ENCODE measurements at places on chromosomes 6 and 20.

- DNase-seq: no peak
These were observed 13.7 kb downstream of the TRAF3IP2 start for GRCh38 chr6:111591901-111592461.

DNA sequence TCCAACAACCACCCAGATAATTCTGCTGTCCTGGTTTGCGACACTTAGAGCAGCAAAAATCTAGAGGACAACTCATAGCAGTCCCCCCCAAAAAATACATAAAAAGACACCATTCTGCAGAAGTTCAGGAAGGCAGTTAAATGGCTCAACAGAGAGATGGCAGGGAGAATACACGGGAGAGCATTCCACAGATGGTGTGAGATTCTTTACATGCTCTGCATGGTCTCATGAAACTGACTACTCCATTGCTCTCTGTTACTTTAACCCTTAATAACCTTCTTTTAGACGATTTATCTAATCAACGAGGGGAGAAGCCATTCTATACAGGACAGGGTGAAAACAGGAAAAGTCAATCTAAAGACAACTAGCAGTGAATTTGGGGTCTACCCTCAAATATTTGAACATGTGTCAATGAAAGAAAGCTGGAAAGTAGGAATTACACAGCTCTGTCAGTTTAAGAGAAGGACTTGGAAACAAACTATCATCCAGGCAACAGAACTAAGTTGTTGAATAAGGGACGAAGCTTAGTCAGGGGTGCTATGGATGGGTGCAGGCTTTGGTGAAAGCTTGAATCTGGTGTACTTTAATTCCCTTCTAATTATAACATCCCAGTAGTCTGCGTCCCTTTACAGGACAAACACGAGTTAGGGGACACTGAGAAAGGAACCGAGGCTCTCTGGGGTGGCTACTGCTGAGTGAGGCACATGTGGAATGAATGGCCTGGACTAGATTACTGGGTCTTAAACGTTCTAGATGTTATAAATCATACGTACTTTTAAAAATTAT is 5.1 kb downstream of the PERP start:
- DNase-seq: no peak

DNA sequence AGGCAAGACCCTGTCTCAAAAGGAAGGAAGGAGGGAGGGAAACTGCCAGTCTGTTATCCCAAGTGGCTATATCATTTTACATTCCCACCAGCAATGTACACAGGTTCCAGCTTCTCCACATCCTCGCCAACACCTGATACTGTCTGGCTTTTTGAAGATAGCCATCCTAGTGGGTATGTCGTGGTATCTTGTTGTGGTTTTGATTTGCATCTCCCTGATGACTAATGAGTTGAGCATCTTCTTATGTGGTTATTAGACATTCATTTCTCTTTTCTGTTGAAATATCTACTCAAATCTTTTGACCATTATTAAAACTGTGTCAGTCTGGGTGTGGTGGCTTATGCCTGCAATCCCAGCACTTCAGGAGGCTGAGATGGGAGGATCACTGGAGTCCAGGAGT is 47.9 kb upstream of the ARID1B start:
- no peak for DNase-seq

DNA sequence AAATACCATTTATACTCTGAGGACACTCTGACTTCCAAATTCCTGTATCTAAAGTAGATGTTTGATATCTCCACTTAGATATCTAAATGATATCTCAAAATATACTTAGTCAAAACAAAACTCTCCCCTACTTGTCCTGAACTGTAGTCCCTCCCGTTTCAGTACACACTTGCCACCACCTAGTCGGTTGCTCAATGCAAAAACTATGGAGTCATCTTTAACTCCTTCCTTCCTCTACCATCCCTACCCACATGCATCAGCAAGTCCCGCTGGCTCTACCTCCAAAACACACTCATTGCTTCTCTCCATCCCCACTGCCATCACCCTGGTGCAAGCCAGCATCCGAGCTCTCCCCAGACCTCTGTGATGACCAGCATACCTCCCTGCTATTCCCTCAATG is 13.2 kb downstream of the STX7 start:
- DNase-seq: no peak

- DNase-seq: no peak
These were observed 168.7 kb upstream of the RSPO3 start for GRCh38 chr6:126949786-126950185.

DNA sequence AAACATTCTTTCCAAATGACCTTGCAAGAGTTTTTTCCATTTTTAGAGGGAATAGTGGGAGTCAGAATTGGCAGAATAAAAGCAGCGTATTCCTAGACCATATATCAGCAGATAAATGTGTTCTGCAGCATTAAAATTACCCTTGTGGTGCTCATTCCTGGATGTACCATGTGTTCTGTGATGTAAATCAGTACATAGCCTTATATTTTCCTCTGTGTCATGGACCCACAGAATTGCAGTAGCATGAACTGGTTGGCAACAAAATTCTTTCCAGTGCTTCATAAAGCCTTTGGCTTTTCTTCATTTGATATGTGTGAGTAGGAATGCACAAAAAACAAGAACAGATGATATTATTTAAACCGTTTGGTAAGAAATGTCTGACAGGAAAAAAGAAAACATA is 32.5 kb downstream of the ANKEF1 start:
- DNase-seq: no peak

DNA sequence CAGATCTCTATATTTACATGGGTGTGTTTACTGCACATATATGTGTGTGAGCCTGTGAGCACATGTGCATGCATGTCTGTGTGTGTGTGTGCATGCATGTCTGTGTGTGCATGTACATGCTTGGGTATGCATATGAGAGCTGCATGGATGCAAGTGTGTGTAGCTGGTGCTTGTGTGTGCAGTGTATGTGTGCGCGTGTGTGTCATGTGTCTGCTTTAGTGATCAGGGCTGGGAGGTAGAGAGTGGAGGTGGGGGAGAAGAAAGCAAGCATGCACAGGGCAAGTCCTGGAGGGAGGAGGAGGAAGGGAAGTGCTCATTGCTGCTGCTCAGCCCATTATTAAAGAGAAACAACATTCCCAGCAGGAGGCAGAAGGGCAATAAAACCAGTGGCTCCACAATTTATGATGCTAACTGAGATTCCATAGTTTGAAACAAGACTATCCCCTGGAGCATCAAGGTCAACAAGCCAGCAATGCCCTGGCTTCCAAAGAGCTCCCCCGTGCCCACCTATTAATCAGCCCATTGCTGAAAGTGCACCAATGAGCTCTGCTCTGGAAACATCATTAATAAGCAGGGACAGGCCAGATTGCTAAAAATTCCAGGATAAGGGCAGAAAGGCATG is 414.0 kb downstream of the MAFB start:
- no peak for DNase-seq

DNA sequence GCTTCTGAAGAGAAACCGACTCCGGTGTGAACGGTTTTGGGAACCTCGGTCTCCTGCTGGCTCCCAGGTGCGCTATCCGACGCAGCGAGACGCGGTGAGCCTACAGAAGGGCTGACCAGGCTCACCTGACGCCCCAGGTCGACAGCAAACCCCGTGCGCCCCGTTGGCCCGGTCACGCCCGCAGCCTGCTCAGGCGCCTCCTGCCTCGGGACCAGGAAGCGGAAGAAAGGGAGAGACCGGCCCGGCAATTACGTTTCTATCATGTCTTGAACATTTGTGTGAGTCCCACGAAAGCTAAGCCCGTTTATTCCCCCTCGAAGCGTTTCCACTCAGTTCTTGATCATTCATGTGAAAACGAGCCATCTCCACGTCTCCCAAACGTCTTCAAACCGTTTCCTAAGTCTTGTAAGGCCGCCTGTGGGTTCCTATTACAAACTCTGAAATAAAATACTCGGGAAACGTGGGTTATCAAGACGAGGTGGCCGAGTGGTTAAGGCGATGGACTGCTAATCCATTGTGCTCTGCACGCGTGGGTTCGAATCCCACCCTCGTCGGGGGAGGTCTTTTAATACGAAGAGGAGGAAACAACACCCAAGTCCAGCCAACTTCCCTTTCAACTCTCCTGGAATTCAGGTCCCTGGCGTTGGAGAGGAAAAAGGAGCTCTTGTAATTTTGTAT is 150.5 kb upstream of the PRSS16 start:
- DNase-seq: peak; percentile 69

- peak; percentile 60 for DNase-seq
These were observed 27.9 kb downstream of the PPARD start for GRCh38 chr6:35370124-35370741.

DNA sequence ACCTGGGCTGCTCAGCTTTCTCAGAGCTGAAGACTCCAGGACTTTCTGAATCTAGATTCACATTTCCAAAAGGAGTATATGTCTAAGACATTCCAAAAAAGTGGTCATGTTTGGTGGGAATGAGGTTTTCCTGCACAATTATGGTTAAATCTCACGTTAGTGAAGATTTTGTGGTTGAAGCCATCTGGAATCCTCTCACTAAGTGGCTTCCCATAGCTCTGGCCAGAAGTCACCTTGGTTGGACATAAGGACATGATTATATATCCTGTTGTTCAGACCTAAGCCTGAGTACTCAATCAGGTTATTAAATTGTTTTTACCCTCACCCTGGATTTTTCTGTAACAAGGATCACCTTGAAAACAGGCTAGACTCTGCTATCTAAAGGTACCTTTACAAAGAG is 176.1 kb upstream of the PLN start:
- no peak for DNase-seq

GRCh38 chr6:125789576-125790357 is 993 bp upstream of the NCOA7 start:
- DNase-seq: peak; percentile 43

GRCh38 chr20:10639737-10640556 is 33.9 kb downstream of the JAG1 start:
- DNase-seq: no peak
